SJSA1 (cell line): ENCODE measurements at places on chromosomes 1 and 21. TPM values are rescaled to one million over a fixed set of nuclear protein-coding genes. Genes with fewer than 3 reads are reported as not detected.

The CCDC185 gene
- total RNA-seq, result not detected in 2 replicates

DNA sequence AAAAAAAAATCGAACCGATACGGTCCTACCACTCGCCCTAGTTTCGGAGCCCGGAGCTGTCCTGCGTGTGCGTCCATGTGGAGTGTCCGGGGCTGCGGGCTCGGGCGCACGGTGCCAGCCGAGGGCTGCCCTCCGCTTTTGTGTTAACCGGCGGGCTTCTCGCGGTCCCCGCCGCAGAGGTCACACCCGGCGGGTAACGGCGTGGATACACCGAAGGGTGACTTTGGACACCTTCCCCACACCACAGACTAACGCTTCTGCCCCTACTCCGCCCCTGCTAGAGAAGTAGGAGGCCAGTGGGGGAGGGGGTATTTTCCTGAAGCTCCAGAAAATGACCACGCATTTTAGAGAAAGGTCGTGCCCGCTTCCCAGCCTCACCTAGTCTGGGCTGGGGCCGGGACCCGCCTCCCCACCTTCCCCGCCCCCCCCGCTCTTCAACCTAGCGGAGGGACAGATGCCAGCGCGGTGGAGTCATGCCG lies 609 bp upstream of the ATF3 start:
- DNase-seq, result no peak

DNA sequence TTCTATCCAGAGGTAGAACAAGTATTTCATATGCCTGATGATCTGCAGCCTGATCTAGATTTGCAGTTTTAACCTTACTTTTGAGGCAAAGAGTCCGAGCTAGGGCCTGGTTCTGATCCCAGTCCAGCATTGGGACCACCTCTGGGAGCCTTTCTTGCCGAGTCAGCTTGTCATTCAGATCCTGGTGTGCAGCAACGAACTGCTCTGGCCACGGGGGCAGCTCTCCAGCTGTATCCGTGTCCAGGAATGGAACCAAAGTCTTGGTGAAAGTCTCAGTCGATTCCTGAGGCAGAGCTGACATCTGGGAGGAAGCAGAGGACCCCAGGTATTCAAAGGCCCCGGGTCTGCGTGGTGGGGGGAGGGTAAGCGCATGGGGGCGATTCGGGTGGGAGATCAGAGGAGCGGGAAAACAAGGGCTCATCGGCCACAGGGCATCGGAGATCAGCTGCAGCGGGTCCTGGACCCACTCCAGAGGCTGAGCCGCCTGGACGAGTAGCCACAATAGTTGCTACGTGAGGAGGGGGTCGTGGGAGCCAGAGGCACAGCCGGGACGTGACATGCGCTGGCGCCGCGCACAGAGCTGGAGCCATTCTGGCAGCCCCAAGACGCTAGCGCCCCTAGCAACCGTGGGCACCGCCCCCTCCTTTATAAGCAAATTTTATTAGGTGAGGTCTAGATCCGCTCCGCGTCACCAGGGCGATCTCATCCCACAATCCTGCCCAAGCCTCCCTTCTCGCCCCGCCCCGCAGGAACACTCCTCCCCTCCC lies 32.4 kb upstream of the BSDC1 start:
- DNase-seq, result no peak

DNA sequence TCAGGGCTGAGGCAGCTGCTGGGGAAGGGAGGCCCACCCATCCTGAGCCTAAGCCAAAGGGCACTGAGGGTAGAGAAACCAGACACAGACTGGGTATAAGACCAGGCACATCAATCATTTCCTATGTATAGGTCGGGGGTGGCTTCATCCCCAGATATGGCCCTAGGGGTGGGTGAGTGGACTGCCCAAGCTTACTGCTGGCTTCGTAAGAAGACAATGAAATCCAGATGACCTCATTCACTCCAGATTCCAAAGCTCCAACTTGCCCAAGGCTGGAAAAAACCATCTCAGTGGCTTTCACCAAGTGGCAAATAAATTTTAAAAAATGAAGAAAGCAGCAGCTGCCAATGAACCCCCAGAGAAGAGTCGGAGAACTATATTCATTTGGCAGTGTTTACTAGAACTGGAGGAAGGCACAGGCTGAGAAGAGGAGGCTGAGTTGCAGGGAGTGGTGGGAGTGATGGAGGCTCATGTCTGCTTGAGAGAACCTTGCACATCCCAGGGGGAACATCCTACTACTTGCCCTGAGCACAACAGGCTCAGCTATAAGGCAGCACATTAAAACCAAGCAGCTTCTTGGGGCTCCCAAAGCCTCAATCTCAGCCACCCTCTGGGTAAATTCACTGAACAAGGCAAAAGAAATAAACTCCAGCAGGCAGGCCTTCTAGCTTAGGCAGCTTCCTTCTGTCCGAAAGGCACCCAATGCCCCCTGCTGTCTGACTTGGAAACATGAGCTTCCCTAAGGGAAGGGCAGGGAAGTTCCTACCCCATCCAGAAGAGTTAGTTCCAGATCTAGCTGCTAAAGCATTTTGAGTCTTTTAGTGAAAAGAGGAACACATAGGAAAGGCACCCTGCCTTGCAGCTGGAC lies 14.1 kb downstream of the PEA15 start:
- DNase-seq, result peak; percentile 73
